ENCODE measurements at places on chromosomes 7 and 10. TPM values are rescaled to one million over a fixed set of nuclear protein-coding genes. Genes with fewer than 3 reads are reported as not detected.
A peak's percentile ranks its signal among the peaks of the same experiment; 100 is the strongest.

DNA sequence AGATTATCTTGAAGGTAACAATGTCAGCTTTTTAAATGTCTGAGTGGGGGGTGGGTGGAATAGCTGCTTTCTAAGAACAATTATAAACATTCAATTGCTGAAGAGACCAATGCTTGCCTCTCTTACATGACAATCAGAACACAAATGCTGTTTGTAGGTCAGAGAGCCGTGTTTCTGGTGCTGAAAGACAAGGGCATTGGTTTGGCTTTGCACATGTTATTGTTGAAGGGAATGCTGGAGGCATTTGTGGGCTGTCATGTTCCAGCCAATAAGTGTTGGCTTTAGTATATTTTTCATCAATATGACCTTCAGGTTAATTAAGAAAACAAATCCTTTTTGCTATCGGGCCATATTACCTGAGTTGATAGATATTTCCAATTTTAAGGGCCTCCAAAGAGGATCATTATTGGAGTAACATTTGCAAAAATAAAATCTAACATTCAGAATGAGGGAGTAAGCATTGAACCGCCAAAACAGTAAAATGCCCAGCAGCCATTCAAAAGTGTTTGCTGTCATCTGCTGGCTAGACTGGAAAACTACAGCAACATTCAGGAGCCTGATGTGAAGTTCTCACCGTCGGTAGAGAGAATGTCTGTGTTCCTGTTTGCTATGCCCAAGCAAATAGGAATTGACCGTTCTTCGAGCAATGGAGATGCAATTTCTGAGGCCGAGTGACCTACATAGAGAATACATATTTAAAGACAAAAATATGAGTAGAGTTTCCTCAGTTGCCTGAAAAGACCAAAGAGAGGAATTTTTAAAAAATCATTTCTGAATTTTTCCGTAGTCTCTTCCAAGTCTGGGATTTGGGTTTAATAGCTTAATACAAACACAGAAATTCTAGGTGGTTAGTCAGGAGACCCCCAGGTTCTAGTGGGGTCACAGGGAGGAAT lies 118.9 kb downstream of the APBB1IP start:
- DNase-seq: peak; percentile 31

DNA sequence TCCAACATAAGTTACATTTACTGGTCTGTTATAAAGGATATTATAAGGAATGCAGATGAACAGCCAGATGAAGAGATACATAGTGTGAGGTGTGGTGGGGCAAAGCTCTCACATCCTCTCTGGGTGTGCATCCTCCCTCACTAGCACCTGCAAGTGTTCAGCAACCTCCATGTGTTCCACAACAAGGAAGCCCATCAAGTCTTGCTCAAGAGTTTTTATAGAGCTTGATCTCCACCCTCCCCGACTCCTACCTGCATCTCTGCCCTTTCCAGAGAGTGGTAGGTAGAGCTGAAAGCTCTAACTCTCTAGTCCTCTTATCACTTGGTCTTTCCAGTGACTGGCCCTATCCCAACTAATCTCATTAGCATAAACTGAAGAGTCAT lies 12.5 kb upstream of the GHITM start:
- no peak for DNase-seq

DNA sequence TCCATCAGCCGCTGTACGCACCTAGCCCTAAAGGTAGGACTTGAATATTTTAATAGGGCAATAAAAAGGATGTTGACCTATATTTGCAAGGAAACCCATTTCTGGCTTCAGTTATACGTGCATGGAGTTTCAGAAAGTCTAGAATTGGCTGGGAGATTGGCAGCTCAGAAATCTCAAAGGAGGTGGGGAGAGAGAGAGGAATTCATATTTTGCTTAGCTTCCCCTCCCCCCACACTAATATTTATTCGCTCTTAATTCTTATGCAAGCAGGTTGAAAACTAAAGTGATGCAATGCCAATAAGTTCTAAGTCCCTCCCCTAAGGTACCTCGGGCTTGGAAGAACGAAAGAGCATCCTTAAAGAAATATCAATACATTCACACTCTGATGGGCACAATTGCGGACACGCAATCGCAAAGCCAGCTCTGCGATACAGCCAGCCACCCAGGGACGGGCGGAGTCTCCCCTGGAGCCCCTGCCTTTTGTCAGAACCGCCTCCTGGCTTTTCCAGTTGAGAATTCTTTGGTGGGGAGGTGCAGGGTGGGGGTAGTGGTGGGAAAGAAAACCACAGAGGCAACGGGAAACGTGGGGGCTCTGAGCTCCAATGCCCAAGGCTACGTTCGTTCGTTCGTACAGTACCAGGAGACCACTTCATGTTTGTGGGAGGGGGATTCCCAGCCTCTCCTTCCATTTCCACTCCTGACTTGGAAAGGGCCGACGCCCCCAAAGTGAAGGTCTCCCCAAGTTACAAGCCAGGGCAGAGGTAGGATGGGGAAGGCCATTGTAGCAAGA lies 1.3 kb downstream of the SHH start:
- DNase-seq: no peak

DNA sequence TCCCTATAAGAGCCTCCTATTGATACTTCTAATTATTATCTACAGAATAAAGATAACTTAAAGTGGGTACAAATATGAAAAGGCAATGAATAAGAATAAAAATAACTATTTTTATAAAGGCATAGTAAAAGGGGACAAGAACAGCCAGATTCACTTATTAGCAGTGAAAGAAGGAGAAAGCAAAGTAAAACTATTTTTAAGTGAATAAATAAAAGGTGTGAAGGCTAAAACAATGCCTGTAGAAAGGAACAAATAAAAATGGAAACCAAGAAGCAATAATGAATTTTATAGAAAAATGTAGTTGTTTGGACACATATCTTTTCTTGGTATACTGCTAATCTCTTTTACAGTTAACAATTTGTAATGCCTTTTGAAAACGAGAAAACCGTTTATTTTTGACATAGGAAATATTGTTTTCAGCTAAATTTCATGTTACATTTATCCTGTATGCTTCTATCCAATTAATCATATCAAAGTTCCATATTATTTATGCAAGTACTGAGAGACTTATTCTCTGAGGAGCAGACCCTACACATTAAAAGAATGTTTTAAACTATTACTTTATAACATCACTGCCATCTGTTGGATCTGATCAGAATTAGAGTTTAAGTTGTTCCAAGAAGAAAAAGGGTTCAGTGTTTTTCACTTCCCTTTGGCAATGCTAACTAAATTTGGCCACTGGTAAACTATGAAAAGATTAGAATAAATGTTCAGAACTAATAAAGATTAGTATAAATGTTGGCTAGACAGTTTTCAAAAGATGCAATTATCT lies 59.1 kb downstream of the ARMC3 start:
- DNase-seq: no peak

GOLGA7B gene
- 6.3 TPM for total RNA-seq
